ENCODE measurements at places on chromosomes 1 and 21.
A peak's percentile ranks its signal among the peaks of the same experiment; 100 is the strongest.

GRCh38 chr21:32962268-32962667 is 63.5 kb upstream of the OLIG2 start:
- DNase-seq: no peak

DNA sequence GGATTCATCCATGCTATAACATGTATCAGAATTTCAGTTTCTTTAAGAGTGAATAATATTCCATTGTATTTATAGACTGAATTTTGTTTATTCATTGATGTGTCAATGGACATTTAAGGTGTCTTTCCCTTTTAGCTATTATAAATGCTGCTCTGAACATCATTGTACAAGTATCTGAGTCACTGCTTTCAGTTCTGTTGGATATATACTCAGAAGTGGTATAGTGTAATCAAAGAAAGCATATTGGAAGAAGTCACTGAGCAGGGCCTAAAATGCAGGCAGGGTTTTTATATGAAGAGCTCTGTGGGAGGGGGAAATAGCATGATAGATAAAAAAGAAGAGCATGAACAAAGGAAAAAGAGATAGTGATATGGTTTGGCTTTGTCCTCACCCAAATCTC is 22.5 kb downstream of the TYW3 start:
- no peak for DNase-seq

GRCh38 chr1:19758227-19758830 is 41.4 kb downstream of the TMCO4 start:
- DNase-seq: no peak

GRCh38 chr1:239987103-239987745 is 104.5 kb upstream of the FMN2 start:
- DNase-seq: peak; percentile 35

DNA sequence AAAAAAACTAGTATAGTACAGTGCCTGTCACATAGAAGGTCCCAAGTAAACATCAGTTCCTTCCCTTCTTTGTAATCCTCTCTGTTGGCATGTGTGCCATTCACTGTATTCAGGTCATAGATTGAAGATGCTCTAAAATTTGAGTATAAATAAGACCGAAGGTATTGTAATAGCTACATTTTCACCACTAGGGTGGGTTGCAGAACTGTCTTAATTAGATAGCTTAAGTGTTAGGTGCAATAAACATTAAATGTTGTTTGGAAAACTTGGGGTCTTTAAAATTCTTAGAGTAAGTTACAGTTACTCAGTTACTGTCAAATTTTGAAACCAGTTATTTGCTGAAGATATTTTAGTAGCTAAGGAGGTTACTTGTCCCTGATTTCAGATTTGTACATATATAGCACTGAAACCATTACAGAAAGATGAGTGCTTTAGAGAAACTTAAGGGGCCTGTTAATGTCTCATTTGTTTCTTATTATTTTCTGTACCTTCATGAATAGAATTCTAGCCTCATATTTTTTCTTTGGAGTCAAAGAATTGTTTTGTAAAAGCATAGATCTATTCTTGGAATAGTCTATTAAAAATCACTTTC is 24.3 kb downstream of the PER3 start:
- peak; percentile 8 for DNase-seq

- DNase-seq: no peak
Measured at GRCh38 chr1:2472109-2472508, 4.0 kb upstream of the PLCH2 start.

GRCh38 chr1:178273707-178274410 is 180.0 kb downstream of the RASAL2 start:
- no peak for DNase-seq

- peak; percentile 30 for DNase-seq
Measured at GRCh38 chr1:73411479-73411878, 786.5 kb downstream of the LRRIQ3 start.

GRCh38 chr1:169338617-169339016 is 29.0 kb downstream of the NME7 start:
- no peak for DNase-seq

DNA sequence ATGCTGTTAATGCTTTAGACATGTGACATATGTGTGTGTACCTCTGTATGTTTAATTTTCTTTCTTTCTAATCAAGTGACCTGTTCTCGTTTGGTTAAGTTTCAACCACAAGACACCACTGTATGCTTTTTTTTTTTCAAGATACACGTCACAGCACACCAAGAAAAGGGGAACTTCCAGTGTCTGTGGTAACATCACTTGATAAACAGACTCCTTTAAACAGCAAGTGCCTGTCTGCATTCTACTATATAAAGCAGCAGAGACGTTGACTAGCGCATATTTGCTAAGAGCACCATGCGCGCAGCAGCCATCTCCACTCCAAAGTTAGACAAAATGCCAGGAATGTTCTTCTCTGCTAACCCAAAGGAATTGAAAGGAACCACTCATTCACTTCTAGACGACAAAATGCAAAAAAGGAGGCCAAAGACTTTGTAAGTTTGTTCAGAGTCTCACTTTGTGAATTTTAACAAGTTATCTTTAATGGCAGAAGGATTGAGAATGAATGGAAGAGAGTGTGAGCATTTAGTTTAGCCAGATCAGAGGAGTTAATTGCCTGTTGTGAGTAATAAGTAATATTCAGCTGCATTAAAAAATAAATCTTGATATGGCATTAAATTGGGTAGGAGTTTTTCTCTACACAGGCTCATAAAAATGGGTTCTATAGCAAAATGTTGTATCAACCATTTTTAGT is at the start of gene RGS1:
RGS1 (plus strand) TSS at position 275 of the 691 bp plus-strand sequence; CDS start at position 295, 20 bp downstream.
- no peak for DNase-seq

GRCh38 chr1:52139817-52140540 is 1.9 kb upstream of the ZFYVE9 start:
- no peak for DNase-seq

DNA sequence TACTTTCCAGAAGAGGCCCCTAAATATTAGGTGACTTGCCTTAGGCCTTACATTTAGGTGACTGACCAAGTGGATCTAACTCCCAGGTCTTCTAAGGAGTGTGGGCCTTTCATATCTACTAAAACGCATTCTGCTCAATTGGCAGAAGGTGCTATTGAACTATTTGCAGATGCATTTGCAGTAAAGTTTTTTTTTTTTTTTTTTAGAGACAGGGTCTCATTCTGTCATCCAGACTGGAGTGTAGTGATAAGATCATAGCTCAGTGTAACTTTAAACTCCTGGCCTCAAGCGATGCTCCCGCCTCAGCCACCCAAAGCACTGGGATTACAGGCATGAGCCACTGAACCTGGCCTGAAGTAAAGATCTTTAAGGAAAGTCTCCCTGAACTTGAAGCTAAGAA is 13.0 kb upstream of the ACBD6 start:
- DNase-seq: no peak

GRCh38 chr1:226764533-226764932 is 25.5 kb upstream of the ITPKB start:
- no peak for DNase-seq

GRCh38 chr1:203557390-203557789 is 63.4 kb downstream of the OPTC start:
- DNase-seq: no peak

GRCh38 chr1:21490774-21491487 is 18.3 kb upstream of the ALPL start:
- DNase-seq: no peak

DNA sequence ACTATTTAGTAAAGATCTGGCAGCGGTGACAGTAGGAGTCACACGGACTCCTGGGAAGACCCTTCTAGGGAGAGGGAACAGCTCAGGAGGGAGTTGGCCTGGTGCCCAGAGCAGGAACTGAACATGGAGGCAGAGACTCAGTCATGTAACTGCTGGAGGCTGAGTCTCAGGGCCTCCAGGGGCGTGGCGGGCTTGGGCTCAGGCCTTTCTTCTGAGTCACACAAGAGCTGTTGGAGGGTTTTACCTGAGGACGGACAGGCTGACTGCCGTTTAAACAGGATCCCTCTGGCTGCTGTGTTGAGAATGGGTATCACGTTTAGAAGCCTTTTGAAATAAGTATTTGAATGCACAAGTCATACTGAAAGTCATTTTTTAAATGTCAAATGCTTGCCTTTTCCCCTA is 7.2 kb upstream of the ETS2 start:
- DNase-seq: peak; percentile 27

- peak; percentile 80 for DNase-seq
Measured at GRCh38 chr21:32572574-32573420, 12.5 kb downstream of the TCP10L start.

GRCh38 chr21:33206771-33207281 is 22.9 kb upstream of the IFNAR2 start:
- no peak for DNase-seq

DNA sequence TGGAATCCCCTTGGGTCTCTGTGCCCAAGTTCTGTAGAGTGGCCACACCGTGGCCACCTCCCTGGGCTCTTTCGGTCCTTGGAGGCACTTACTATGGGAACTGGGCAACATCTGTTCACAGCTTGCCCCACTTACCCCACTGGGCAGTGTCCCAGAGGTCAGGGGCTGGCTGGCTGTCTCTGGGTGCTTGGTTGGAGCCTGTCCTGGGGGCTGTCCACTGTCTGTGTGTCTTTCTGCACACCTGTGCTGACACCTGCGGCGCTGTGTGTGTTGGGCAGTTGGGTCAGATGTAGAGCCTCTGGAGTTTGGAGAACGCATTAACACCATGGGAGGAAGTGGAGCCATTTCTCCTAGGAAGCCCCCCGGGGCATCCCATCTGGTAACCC is 1.3 kb upstream of the TMEM54 start:
- no peak for DNase-seq

DNA sequence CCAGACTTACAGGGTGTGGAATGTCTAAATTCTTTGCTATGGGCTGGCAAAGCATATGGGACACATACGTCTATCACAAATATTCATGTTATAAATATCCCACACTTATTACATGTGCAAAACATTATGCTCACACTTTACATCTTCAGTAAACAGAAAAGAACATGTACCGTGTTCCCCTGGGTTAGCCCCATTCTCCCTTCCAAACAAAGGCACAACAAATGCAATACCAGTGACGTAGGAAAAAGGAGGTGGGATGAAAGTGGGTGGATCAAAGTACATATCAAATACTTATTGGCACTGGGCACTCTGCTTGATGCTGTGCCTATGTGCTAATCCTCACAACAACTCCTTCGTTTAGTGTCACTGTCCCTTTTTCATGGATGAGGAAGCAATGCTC is 170.8 kb downstream of the ZSCAN20 start:
- DNase-seq: no peak

- no peak for DNase-seq
Measured at GRCh38 chr1:194734970-194735369, 1548.6 kb upstream of the B3GALT2 start.

DNA sequence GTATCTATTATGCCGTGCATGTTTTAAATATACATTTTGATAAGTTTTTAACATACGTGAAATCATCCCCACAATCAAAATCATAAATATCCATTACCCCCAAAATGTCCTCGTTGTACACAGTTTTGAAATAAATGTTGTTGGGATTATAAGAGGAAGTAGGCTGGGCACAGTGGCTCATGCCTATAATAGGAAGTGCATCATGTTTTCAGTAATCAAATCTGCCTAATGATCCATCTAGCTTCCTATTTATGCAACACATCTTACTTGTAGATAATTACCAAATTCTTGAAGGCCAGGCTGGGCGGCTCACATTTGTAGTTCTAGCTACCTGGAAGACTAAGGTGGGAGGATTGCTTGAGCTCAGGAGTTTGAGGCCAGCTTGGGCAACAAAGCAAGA is 15.0 kb upstream of the IFNGR2 start:
- no peak for DNase-seq

GRCh38 chr1:7639435-7640131 is 131.5 kb upstream of the VAMP3 start:
- DNase-seq: no peak

- DNase-seq: no peak
Measured at GRCh38 chr21:16708101-16708835, 804.6 kb upstream of the CXADR start.

GRCh38 chr1:89556726-89557444 is 32.3 kb downstream of the LRRC8B start:
- no peak for DNase-seq

GRCh38 chr1:202090994-202091393 is 31.7 kb upstream of the GPR37L1 start:
- DNase-seq: no peak

DNA sequence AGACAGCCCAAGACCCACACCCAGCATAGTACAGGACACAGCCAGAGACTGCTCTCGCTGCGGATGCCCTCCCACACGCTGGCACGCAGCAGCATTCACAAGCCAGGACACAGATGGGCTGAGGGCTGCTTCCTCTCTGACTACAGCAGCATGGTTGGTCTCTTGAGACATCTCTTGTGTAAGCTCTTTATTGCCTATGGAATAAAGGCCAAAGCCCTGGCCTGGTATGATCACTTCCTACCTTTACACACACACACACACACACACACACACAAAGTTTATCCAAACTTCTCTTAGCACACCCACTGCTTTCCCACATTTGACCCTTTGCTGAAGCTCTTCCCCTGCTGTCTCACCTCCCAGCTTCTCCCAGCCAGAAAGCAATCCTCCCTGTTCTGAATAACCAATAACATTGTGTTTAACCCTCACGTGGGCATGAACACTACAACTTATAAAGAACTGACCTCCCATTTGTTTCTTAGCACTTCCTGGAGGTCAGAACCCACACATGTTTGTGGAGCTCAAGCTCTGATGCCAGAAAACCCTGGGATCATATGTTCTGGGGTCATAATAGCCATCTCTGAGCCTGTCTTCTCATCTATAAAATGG is 1.2 kb upstream of the LUZP1 start:
- DNase-seq: peak; percentile 83

DNA sequence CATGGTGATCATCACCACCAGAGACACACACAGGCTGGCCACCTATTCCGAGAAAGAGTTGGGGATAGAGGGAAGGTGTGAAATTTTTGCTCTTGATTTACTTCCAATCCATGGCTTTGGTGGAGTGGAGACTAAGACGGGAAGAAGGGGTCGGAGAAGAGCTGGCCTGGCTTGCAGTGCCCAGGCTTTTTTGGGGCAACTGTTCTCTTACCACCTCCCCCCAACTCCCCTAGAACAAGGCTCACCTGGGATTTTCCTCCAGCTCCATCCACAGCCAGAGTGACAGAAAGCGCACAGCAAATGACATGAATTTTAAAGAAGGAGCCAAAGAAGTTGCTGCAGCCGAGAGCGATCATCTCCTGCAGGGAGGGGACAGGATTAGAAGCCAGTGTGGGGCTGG is 16.0 kb downstream of the SLC26A9 start:
- no peak for DNase-seq

DNA sequence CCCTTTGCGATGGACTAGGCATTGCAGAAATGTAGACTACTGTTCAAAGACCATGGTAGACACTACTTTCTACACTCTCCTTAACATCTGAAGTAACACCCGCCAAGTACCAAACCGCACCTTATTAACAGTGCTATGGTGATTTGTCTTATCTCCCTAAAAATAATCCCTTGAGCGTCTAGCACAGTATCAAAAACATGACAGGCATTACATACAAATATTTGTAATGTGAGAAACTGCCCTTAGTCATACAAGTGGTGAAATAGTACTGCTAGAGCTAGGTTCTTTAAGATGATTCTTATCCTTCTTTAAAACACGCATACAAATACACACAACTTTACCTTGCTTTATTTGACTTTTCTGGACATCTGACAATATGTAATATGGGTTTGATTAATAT is 27.2 kb downstream of the PUM1 start:
- no peak for DNase-seq

GRCh38 chr1:231528172-231529029 is at the start of gene TSNAX:
Gene TSNAX, plus strand, starts transcription at chr1:231528669. Its CDS starts 142 bp downstream, at chr1:231528811.
- peak; percentile 94 for DNase-seq

GRCh38 chr1:10667861-10668761 is 128.3 kb downstream of the CASZ1 start:
- DNase-seq: peak; percentile 82

- no peak for DNase-seq
Measured at GRCh38 chr1:22452481-22452957, 868 bp downstream of the ZBTB40 start.

- no peak for DNase-seq
Measured at GRCh38 chr1:229102741-229103391, 168.0 kb upstream of the RAB4A start.

GRCh38 chr1:225737161-225737560 is 40.5 kb upstream of the SRP9 start:
- DNase-seq: no peak
